ENCODE measurements at places on chromosomes 11 and 22.
A peak's percentile ranks its signal among the peaks of the same experiment; 100 is the strongest.

- no peak for DNase-seq
These were observed 29.8 kb upstream of the OR8B8 start for GRCh38 chr11:124475265-124475664.

- peak; percentile 67 for DNase-seq
These were observed 2.7 kb downstream of the ZNF74 start for GRCh38 chr22:20396639-20397038.

DNA sequence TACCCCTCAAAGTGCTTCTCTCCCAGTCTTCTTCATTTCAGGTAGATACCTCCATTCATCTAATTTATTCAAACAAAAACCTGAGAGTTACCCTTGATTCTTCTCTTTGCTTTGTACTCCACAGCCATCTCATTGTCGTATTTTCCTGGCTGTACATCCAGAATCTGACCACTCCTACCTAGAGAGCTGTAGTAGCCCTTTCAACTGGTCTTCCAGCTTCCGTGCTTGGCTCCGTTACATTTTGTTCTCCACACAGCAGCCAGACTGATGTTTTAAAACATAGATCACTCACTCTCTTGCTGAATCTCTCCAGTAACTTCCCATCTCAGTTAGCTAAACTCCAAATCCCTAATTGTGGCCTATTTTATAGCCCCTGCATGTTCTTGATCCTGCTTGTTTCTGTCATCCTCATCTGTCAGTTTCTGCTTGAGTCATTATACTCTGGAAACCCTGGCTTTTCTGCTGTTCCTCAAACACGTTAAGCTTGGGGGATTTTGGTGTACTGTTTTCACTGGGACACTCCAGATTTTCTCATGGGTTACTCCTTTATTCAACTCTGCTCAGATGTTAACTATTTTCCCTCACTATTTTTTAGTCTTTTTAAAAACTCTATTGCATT lies 7.4 kb downstream of the SPCS2 start:
- no peak for DNase-seq

- no peak for DNase-seq
These were observed 1.6 kb downstream of the GRAMD1B start for GRCh38 chr11:123431619-123432018.

DNA sequence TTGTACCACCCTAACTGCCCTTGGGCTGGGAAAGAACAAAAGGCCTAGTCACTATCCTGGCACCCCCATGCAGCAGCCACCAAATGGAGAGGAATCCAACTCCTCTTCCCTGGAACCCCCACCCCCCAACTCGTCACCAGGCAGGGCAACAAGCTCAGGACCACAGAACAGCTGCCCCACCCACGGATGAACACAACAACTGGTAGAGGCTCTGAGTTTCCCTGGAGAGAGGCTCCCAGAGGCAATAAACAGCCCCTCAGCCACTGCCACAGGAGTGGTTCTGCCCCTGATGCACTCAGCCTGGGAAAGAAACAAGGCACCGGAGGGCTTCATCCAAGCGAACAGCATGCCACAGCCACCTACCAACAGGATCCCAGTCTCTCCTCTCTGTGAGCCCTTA lies 778.4 kb upstream of the FAT3 start:
- no peak for DNase-seq

- DNase-seq, result no peak
These were observed 98.5 kb downstream of the CSTPP1 start for GRCh38 chr11:47035108-47035507.

GRCh38 chr11:11860103-11860979 lies 18.6 kb downstream of the USP47 start:
- DNase-seq, result peak; percentile 16

Measured in AG10803 (cell line).